Brain (organoid and tissue), 16 donors: ENCODE measurements at places on chromosomes 3 and 15.
A peak's percentile ranks its signal among the peaks of the same experiment; 100 is the strongest.

DNA sequence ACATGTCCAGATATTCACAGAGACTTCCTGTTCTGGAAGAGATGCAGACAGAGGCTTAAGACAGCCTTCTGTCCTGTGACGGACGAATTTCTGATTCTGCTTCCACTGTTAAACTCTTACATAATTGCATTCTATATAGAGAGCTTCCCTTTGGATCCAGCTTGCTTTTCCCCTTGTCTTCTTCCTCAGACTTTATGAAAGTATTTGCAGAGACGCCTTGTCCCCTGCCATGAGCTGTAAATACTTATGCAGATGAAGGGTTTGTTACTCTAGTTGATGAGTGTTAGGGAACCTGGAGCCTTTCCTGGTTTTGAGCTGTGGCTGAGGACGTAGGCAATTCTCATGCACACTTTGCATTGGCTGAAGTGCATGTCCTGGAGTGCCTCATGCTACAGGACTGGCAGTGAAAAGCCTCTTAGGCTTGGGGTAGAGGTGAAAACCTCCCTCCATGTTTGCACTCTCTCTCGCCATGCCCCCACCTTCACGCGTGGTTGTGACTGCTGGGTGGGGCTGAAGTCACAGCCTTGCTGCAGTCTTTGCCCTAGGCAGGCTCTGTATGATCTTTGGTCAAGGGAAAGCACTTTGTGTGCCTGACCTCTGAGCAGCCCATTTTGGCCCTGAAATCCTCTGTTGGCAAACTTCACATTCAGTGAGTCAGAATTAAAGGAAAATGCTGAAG lies 286.6 kb downstream of the PTPRG start:
- no peak for DNase-seq

DNA sequence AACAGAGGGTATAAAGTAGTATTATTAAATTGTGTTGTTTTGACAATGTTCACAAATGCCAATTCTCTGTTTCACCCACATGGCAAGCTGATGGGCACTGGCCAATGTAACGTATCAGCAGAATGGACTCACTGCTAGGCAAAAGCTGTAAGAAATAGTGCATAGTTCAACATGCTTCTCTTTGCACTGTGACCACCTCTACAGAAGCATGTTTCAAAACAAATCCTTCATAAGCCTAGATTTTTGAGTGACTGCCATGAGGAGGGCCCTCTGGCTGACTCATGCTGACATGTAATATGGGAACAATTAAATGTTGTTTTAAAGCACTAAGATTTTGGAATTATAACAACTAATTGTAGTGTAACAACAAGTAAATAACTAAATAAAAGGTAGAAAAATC lies 3.2 kb downstream of the GBE1 start:
- DNase-seq: no peak

- no peak for DNase-seq
Measured at GRCh38 chr3:55702822-55703221, 215.7 kb upstream of the WNT5A start.

GRCh38 chr3:70779296-70779695 lies 466.9 kb upstream of the MDFIC2 start:
- DNase-seq: no peak

DNA sequence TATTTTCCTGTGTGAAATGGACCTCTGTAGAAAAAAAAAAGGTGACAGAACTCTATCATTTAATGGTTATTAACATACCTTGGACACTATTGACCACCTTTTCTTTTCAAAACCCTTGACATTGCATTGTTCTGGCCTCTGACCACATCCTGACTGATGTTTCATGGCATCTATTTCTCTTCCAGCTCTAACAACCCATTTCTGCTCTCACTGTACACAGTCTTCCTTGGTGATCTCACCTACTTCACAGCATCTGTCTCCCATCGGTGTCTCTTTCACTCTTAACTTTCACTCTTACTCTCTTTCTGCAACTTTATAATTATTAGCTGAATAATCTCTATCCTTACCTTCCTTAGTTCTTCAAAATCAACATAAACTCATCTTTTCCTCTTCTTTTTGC lies 217.4 kb upstream of the CD96 start:
- DNase-seq: no peak

GRCh38 chr3:196712514-196713413 lies 587 bp downstream of the PIGX start:
- DNase-seq: peak; percentile 86

DNA sequence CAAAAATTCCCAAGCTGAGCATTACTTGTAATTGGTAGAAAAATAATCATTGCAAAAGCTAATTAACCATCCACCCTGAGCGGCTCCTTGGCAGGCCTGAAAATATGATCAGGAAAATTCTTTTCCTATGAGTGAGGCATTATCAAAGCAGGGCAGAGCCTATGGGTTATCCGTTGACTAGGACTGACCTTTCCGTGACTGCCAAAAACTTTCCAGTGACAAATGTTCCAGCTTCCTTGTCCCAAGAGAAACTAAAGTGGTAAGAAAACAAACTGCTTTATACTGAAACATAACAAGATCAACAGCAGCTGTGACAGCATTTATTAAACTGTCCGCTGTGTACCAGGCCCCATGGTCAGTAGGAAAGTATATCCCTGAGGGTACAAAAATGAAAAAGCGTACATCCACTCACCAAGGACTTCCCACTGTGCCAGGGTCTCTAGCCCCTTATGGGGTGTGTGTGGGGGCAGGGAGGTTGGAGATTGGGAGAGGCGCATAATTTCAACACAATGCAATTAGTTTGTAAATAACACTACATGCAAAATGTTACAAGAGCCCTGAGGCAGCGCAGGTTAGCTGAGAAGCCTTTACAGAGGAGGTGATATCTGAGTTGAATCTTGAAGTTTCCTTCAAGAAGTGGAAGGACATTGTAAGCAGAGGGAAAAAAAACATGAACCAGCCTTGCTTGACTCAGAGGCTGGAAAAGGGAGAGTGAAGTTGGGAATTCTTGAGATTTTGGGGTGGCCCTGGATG lies 8.5 kb downstream of the LIPC start:
- DNase-seq: no peak

DNA sequence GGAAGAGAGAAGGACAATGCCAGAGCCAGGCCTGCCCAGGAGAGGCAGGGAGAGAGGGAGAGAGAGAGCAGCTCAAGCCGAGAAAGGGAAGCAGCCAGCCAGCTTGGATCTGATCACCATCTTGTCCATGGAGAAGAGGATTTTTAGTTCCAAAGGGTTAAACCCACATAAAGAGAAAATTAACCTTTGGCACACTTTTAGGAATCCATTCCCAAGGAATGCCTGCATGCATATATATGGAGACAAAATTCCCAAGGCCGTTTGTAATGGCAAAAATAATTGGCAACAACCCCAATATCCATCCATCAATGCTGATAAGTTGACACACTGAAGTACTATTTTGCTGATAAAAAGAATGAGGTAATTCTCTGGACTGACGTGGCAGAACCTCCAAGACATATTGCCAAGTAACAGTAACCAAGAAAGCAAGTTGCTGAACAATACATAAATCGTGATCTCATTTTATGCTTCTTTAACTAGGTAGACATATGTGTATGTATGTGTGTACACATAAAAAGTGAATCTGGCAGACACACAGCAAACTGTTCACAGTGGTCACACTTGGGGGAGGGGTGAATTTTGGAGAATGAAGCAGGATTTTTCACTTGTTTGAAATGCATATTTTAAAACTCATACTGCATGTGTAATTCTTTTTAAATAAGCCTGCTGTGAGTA lies 7.5 kb upstream of the STRA6 start:
- no peak for DNase-seq

DNA sequence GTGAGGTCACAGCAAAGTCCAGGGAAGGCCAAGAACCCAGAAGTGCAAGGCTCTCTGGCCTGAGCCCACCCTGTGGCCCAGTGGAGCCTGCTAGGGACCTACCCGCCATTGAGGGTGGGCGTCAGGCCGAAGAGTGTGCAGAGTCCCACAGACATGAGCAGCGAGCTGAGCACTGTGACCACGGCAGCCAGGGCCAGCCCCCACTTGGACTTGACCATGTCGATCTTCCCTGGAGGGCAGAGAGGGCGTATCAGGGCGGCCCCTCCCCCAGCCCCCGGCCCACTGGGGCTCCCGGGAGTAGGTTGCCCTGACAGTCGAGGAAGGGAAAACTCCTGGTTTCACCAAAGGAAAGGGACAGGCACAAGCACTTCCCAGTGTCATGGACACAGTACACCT lies 44.6 kb downstream of the PTPN23 start:
- DNase-seq: no peak

GRCh38 chr3:129439226-129439816 lies 427 bp downstream of the MBD4 start:
- DNase-seq: no peak

GRCh38 chr3:147404800-147405230 lies 1.5 kb downstream of the ZIC4 start:
- no peak for DNase-seq

GRCh38 chr3:116233711-116234357 lies 211.5 kb downstream of the LSAMP start:
- no peak for DNase-seq

DNA sequence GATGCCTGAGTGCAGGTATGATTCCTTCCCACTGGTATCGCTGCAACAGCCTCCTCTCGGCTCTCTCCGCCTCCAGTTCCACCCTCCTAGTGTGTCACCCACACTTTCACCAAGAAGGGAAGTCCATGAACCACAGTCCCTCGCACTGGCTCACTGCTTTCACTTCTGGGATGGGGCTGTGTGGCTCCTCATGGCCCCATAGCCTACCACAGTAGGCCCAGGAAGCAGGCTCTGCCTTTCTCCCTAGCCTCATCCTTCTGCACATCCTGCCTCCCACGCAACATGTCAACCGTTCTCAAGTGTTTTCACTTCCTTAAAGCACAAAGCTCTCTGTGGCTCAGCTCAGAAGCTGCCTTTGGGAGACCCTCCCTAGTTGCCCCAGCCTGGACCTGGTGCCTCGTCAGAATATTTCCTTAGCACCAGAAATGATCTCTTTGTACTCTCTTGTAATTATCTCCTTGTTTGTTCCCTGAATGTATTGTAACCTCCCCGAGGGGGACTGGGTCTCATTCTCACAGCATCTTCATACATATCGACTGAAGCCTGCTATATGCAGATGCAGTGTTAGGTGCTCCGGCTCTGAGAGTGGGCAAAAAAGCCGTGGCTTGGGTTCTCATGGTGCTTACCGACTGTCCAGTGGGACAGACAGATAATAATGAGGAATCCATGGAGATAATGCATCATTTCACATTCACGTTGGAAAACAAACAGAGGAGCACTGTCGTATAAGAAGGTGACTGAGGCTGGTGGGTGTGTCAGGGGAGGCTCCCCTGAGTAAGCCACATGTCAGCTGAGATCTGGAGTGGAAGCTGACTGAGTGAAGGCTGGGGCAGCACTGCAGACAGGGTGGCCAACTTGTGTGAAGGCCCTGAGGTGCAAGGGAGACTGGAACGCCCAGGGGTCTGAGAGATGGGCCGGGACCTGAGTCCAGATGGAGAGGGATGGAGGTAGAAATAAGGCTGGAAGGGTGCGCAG lies 107.1 kb downstream of the DGKG start:
- no peak for DNase-seq

- DNase-seq: peak; percentile 15
Measured at GRCh38 chr3:29281344-29282241, 722 bp downstream of the RBMS3 start.

DNA sequence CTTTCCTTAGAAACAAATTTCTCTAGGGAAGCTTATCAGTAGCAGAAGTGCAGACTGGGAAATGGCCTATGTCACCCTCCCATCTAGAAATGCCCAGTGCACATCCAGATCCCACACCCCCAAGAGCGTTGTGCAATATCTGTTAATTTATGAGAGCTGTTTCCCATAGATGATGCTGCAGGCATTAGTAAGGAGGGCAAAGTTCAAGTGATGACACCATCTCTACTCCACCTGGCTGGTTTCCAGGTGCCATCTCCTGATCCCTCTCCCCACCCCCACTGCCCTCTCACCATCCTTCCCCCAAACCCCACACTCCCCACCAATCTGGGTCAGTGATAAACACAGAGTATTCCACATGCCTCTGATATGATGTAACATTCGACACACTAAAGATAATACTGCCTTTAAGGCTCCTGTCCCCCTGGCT lies 39.4 kb downstream of the AGTR1 start:
- no peak for DNase-seq

DNA sequence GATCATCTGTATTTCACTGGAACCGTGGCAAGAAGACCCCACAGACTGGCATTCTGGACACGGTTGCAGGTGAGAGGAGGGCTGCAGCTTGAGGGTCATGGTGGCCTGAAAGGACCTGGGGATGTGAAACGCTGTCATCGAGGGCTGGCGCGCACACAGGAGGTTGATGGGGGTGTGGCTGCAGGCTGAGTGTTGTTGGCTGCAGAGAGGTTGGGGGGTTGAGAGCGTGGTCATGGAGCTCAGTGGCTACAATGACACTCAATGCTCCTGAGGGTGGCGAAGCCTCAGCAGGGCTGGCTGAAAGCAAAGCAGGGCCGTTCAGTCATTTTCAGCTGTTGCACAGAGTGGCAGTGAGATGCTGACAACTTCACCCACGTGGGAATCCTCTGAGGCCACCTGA lies 21.0 kb downstream of the CPN2 start:
- DNase-seq: no peak

GRCh38 chr15:79897701-79898113 lies 893 bp upstream of the MTHFS start:
- DNase-seq: peak; percentile 15

- DNase-seq: no peak
Measured at GRCh38 chr3:114538211-114538610, 244.4 kb downstream of the TIGIT start.

DNA sequence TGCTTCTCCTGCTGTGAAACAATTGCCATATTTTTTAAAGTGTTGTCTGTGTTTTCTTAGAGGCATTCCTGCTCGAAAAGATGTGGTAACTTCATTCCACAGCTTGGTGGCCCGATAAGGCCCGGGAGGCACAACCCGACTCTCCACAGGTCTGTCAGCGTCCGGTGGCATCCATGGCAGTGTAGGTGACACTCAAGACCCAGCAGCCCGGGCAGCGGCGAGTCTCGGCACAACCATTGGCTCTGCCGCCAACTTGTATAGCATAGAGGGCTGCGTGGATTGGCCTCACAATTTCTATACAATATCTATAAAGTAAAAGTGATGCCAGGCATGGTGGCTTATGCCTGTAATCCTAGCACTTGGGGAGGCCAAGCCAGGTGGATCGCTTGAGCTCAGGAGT lies 262.3 kb upstream of the CHRNA7 start:
- DNase-seq: no peak

DNA sequence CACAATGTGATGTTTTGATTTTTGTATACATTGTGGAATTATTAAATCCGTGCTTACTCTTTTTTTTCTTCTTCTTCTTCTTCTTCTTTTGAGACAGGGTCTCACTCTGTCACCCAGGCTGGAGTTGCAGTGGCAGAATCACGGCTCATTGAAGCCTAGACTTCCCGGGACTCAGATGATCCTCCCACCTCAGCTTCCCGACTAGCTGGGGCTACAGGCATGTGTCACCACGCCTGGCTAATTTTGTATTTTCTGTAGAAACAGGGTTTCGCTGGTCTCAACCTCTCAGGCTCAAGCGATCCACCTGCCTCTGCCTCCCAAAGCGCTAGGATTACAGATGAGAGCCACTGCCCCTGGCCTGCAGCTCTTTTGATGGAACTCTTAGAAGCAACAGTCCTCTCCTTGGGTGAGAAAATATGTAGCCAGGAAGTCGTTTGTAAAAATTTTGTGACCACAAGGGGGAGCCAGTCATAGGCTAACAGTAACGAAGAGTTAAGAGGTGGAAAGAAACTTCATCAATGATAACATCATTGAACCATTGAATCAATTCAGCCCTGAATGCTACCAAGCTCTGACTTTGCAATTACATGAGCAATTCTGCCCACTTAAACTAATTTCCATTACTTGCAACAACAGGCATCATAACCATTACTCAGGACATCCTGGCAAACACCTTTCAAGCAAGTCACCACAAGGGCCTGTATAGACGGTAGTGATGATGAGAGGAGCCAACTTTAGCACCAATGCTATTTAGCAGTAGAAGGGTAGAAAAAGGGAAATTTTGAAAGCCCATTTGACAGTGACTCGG lies 16.7 kb upstream of the CMTM7 start:
- DNase-seq: peak; percentile 71
